ENCODE measurements at places on chromosomes 3 and 15.

DNA sequence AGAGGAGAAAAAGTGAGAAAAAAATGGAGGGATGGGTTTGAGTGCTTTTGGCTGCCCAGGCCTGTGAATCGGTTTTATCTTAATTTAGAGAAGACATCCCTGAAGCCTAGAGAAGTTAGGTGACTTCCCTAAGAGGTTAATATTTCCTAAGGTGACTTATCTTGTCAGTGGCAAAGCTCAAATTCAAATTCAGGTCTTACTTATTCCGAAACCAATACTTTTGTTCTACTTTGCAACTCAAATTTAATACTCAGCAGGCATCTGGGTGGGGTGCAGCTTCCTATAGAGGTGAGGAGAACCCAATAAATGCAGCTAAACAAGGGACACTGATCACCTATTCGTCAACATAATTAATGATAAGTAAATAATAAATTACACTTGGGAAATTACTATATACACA, 54.9 kb upstream of the MYRIP start:
- DNase-seq = no peak

GRCh38 chr3:61182662-61183061, 68.6 kb downstream of the FHIT start:
- no peak for DNase-seq

DNA sequence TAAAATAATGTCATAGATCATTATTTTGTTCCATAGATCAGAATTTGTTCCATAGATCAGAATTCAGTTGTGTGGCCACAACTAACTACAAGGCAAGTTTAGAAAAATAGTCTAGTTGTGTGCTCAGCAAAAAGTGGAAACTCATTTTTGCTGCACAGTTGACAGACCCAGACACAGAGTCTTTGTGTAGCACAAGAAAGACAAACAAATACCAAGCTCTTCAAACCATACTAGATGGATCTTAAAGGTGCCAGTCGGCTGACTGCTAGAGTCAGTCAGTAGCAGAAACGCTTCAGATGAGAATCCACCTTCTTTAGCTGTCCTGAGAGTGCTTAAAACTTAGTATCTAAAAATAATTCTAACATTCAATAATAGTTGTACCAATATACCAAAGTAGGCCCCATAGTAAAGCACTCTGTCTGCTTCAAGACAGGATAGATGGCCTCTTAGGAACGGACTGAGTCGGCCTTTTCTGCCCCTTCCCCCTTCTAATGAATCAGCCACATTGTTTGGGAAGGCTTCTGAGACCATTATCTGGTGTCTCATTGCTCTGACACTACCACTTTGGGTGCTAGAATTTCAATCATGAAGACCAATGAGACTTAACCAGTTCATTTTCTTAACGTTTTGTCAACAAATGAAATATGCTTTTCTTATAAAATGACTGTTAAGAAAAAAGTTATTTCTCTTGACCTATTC, 27.7 kb upstream of the SLC4A7 start:
- no peak for DNase-seq

- no peak for DNase-seq
Observed at GRCh38 chr15:74961616-74962015, 5.0 kb upstream of the RPP25 start.

GRCh38 chr3:194871864-194872668, 186.4 kb downstream of the FAM43A start:
- no peak for DNase-seq

- DNase-seq = no peak
Observed at GRCh38 chr3:64916937-64917336, 229.1 kb upstream of the ADAMTS9 start.

DNA sequence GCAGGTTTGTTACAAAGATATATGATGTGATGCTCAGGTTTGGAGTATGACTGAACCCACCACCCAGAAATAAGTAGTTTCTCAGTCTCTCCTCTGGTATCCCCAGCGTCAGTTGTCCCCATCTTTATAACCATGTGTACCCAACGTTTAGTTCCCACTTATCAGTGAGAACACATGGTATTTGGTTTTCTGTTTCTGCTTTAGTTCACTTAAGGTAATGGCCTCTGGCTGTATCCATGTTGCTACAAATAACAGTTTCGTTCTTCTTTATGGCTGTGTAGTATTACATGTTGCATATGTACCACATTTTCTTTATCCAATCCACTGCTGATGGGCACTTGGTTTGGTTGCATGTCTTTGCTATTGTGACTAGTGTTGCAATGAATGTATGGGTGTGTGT, 132.3 kb downstream of the LMLN start:
- DNase-seq = no peak

DNA sequence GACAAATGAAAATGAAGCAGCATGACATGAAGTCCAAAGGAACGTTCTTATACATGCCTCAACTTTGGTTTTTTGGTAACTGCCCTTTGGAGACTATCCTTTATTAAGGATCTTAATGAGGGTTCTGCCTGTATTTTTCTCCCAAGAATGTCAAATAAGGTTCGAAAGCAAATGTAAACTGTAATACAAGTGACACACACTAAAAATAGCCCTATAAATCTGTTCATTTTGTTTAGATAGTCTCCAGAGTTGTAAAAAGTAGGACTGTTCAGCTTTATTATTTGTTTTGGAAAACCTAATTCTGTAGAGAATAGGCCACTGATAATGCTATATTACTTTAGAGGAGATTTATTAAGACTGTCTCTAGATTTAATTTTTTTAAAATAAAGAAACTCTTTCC, 80.5 kb upstream of the CDIN1 start:
- no peak for DNase-seq

DNA sequence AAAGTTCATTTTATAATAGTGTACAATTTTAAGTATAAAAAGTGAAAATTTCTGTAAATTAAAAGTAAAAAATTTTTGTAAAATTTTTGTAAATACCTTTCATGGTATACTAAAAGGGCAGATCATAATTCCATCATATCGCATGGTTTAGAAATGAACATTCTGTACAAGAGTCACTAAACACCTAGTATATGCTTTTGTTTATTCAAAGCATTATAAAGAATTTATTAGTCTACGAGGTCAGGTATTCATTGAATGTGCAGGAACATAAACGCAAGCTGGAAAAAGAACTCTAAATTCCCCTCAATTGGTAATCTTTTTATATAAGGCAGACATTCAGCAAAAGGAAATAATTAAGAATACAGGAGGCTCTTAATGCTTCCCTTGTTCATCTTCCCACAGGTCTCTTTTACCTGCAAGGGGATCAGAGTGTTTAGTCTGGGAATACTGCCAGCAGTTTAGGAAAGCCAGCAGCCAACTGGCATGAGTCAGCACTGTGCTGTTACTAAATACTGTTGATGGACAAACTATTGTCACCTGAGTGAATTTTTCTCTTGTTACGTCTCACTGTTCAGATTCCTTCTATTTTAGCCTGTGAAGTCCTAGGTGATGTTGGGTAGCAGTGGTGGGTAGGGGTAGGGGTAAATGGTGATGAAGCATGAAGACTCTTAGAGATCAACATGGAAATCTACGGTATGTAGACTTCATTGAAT, 70.1 kb downstream of the UQCC5 start:
- DNase-seq = no peak

- no peak for DNase-seq
Observed at GRCh38 chr3:131178710-131179375, 152.2 kb downstream of the NEK11 start.
